ENCODE measurements at places on chromosomes 2 and 18. TPM values are rescaled to one million over a fixed set of nuclear protein-coding genes. Genes with fewer than 3 reads are reported as not detected.

CDH19 gene
- total RNA-seq = 1.2 TPM

FBXO41 gene
- 2.9 TPM for total RNA-seq

PCARE gene
- 0.95 TPM for total RNA-seq

HOXD9 gene
- 0.86 TPM for total RNA-seq

FAM237A gene
- not detected for total RNA-seq

GPR35 gene
- 4.7 TPM for total RNA-seq

Data from lower lobe of right lung (tissue), 2 donors.